Naive thymus-derived CD8-positive, alpha-beta T cell (primary cell): ENCODE measurements at places on chromosomes 2 and 18.

- peaks cover 4% of the 10 kb centered on the region for H3K4me1 ChIP-seq
- H3K4me3 ChIP-seq: no peak overlapping the region
- H3K27ac ChIP-seq: no peak overlapping the region
- no peaks in the 10 kb centered on the region for H3K27me3 ChIP-seq
Observed at GRCh38 chr18:67354091-67354490, 162.4 kb downstream of the DSEL start.

GRCh38 chr2:49240608-49241007 lies 86.3 kb upstream of the FSHR start:
- no peak overlapping the region for H3K4me3 ChIP-seq
- H3K27ac ChIP-seq: no peak overlapping the region
- DNase-seq: no peak
- H3K36me3 ChIP-seq: peaks cover 5% of the 10 kb centered on the region
- H3K4me1 ChIP-seq: no peaks in the 10 kb centered on the region
- peaks cover 6% of the 10 kb centered on the region for H3K27me3 ChIP-seq

DNA sequence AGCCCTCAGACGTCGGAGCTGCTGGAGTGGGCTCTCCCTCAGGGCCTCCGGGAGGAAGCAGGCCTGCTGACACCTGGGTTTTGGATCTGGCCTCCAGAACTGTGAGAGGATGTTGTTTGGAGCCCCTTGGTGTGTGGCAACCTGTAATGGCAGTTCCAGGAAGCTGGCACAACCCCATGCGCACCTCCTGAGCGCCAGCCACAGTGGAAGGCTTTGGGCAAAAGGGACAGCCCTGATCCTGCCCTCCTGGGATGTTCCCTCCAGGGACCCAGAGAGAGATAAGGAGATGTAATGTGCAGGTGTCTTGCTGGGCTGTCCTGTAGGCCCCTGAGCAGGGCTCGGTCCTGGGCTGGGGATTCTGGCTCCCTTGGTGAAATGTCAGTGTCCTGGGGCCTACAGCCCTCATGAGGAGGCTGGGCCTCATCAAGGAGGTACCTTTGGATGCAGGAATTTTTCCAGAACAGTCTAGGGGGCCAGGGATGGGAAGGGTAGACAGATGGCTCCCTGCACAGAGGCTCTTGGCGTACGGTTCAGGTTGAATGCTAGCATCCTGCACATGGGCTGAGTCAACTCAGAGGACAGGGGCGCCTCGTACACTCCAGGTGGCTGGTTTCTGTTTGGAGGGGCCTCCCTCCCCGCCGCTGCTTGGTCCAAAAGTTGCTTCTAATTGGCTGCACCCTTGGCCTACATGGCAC lies 61.1 kb downstream of the ASB1 start:
- H3K4me1 ChIP-seq: peaks cover 2% of the 10 kb centered on the region
- no peak for DNase-seq
- no peak overlapping the region for H3K27ac ChIP-seq
- H3K27me3 ChIP-seq: no peaks in the 10 kb centered on the region
- H3K4me3 ChIP-seq: no peak overlapping the region
- H3K36me3 ChIP-seq: no peaks in the 10 kb centered on the region

GRCh38 chr2:63764630-63765029 lies 77.1 kb upstream of the UGP2 start:
- no peak overlapping the region for H3K4me3 ChIP-seq
- no peak overlapping the region for H3K27ac ChIP-seq
- peaks cover 15% of the 10 kb centered on the region for H3K36me3 ChIP-seq
- H3K4me1 ChIP-seq: no peaks in the 10 kb centered on the region
- peaks cover 1% of the 10 kb centered on the region for H3K27me3 ChIP-seq
- no peak for DNase-seq

GRCh38 chr2:18124116-18124835 lies 245.8 kb downstream of the KCNS3 start:
- DNase-seq: no peak
- no peaks in the 10 kb centered on the region for H3K36me3 ChIP-seq
- no peaks in the 10 kb centered on the region for H3K4me1 ChIP-seq
- H3K27me3 ChIP-seq: peaks cover 22% of the 10 kb centered on the region
- no peak overlapping the region for H3K4me3 ChIP-seq

- H3K36me3 ChIP-seq: no peaks in the 10 kb centered on the region
- DNase-seq: no peak
- no peak overlapping the region for H3K27ac ChIP-seq
- H3K27me3 ChIP-seq: no peaks in the 10 kb centered on the region
- no peaks in the 10 kb centered on the region for H3K4me1 ChIP-seq
Observed at GRCh38 chr2:221112744-221113143, 459.4 kb downstream of the EPHA4 start.

GRCh38 chr2:39546409-39546808 lies 109.3 kb upstream of the MAP4K3 start:
- H3K4me1 ChIP-seq: no peaks in the 10 kb centered on the region
- no peak overlapping the region for H3K27ac ChIP-seq
- DNase-seq: no peak
- H3K27me3 ChIP-seq: no peaks in the 10 kb centered on the region

DNA sequence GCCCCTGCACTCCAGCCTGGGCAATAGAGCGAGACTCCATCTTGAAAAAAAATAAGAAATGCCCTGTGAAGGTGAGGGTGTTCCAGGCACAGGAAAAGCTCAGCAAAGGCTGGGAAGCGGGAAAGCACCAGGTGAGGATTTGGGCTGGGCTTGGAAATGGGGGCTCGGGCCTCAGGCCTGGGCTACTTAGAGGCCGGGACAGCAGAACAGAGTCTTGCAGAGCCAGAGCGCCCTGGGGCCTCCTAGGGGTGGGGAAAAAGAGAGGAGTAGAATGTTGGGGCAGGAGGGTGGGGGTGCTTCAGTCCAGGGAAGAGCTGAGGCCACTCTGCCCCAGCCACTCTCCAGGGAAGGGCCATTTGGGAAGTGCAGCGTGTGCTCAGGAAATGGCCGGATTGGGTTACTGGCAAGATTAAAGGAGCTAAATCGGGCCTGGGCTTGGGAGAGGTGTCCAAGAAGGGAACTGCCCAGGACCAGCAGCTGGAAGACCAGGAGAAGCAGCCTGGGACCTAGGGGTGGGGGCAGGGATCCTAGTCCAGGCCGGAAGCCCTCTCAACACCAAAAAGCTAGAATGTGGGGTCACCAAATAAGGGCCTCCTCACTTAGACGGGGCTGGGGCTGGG lies 13.8 kb upstream of the DES start:
- no peak overlapping the region for H3K27ac ChIP-seq
- DNase-seq: no peak
- peaks cover 13% of the 10 kb centered on the region for H3K4me1 ChIP-seq
- H3K27me3 ChIP-seq: peaks cover 1% of the 10 kb centered on the region
- H3K36me3 ChIP-seq: no peaks in the 10 kb centered on the region

GRCh38 chr2:17303054-17303453 lies 215.2 kb downstream of the RAD51AP2 start:
- H3K4me3 ChIP-seq: no peak overlapping the region
- H3K27me3 ChIP-seq: peaks cover 6% of the 10 kb centered on the region
- H3K36me3 ChIP-seq: no peaks in the 10 kb centered on the region

DNA sequence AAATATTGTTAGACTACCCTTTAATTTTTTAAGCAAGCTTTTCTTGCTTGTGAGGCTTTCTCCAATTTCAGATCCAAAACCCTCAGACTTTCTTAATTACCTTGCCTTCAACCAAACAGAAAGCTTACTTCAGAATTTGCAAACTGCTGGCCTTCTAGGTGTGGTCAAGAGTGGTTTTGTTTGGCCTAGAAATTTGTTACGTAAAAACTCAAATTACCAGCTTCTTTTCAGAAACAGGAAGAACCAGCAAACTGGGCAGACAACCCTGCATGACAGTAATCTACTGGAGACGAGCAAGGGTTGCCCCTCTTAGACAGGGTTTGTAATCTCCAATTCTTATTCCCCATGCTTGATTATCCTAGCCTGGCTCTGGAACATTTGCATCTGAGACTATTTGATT lies 27.1 kb downstream of the SRBD1 start:
- peaks cover 17% of the 10 kb centered on the region for H3K36me3 ChIP-seq
- H3K27me3 ChIP-seq: no peaks in the 10 kb centered on the region
- H3K27ac ChIP-seq: no peak overlapping the region
- peaks cover 23% of the 10 kb centered on the region for H3K4me1 ChIP-seq

- H3K4me1 ChIP-seq: peaks cover 3% of the 10 kb centered on the region
- H3K4me3 ChIP-seq: no peak overlapping the region
- no peak for DNase-seq
- no peaks in the 10 kb centered on the region for H3K36me3 ChIP-seq
- no peak overlapping the region for H3K27ac ChIP-seq
Observed at GRCh38 chr2:45938649-45939511, 287.4 kb downstream of the PRKCE start.

DNA sequence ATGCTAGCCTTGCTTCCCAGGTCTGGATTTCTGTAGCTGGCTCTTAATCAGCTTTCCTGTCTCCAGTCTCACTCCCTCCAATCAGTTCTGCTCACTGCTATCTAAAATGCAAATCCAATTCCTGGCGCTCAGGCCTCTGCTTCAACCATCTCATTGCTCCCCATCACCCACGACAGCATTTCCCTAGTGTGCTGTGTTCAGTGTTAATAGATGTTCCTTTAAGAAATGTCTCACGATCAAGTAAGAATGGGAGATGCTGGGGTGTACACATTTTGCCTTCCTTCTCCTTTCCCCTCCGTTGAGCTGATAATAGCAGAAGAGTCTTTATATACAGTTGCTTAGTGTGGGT lies 1.6 kb upstream of the PUM2 start:
- H3K27ac ChIP-seq: no peak overlapping the region
- H3K4me1 ChIP-seq: peaks cover 27% of the 10 kb centered on the region
- no peak for DNase-seq
- no peak overlapping the region for H3K4me3 ChIP-seq
- no peaks in the 10 kb centered on the region for H3K27me3 ChIP-seq
